Effector memory CD8-positive, alpha-beta T cell (primary cell): ENCODE measurements at places on chromosomes 16 and 17.

GRCh38 chr16:85733839-85734170 is 17.1 kb downstream of the C16orf74 start:
- DNase-seq: no peak

GRCh38 chr16:27677263-27677662 is 127.3 kb downstream of the KATNIP start:
- no peak for DNase-seq

GRCh38 chr17:6041246-6041645 is 28.9 kb upstream of the WSCD1 start:
- DNase-seq: no peak

GRCh38 chr17:1577182-1577581 is 14.6 kb upstream of the PITPNA start:
- no peak for DNase-seq

GRCh38 chr17:57403236-57403635 is 146.9 kb downstream of the MSI2 start:
- DNase-seq: no peak

- DNase-seq: no peak
These were observed 47.4 kb upstream of the PLCG2 start for GRCh38 chr16:81731649-81732048.

DNA sequence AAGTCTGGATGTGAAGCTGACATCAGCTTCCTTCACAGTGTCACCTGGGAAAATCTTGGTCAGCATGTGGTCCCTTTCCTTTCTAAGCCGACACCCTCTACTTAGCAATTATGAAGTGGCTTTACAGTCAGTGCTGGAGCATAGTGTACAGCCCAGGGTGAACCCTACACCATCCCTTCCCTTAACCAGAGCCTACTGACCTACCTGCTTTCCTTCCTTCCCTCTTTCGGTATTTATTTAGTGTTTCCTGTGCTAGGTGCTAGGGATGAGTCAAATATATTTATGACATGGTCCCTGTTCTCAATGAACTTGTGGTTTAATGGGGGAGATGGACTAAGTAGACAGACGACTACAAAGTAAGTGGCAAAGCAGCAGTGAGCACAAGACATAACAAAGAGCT is 77.5 kb downstream of the CDK5R1 start:
- DNase-seq: no peak

DNA sequence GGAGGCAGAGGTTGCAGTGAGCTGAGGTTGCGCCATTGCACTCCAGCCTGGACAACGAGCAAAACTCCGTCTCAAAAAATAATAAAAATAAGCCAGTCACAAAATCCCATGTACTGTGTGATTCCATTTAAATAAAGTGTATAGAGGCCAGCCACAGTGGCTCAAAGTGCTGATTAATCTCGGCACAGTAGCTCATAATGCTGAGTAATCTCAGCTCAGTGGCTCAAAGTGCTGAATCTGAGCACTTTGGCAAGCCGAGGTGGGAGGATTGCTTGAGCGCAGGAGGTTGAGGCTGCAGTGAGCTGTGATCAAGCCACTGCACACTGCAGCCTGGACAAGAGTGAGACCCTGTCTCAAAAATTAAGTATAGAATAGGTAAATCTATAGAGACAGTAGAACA is 4.9 kb downstream of the TMED6 start:
- DNase-seq: no peak

GRCh38 chr17:72631568-72631948 is 460.9 kb downstream of the SLC39A11 start:
- DNase-seq: no peak

- DNase-seq: no peak
These were observed 278.9 kb upstream of the FOXF1 start for GRCh38 chr16:86231321-86231995.

GRCh38 chr17:986322-986929 is 6.8 kb upstream of the NXN start:
- no peak for DNase-seq
